ENCODE measurements at places on chromosomes 11 and 22.

- no peak for DNase-seq
- no peaks in the 10 kb centered on the region for H3K36me3 ChIP-seq
- H3K4me1 ChIP-seq: no peaks in the 10 kb centered on the region
- no peaks in the 10 kb centered on the region for H3K27me3 ChIP-seq
These were observed 64.4 kb downstream of the GRAMD1B start for GRCh38 chr11:123494195-123495050.

- peaks cover 13% of the 10 kb centered on the region for H3K4me1 ChIP-seq
- no peak overlapping the region for H3K27ac ChIP-seq
- DNase-seq: no peak
- no peak overlapping the region for H3K4me3 ChIP-seq
- no peaks in the 10 kb centered on the region for H3K27me3 ChIP-seq
These were observed 5.0 kb downstream of the DGKZ start for GRCh38 chr11:46352063-46352841.

- peaks cover 2% of the 10 kb centered on the region for H3K4me1 ChIP-seq
- H3K27ac ChIP-seq: no peak overlapping the region
- H3K36me3 ChIP-seq: no peaks in the 10 kb centered on the region
- H3K4me3 ChIP-seq: no peak overlapping the region
- no peak for DNase-seq
These were observed 86.5 kb upstream of the PPARA start for GRCh38 chr22:46063846-46064227.

GRCh38 chr11:59413646-59414045 is 12.6 kb downstream of the OR5A2 start:
- H3K27ac ChIP-seq: no peak overlapping the region
- H3K4me3 ChIP-seq: no peak overlapping the region
- H3K27me3 ChIP-seq: no peaks in the 10 kb centered on the region
- H3K36me3 ChIP-seq: no peaks in the 10 kb centered on the region
- no peak for DNase-seq

DNA sequence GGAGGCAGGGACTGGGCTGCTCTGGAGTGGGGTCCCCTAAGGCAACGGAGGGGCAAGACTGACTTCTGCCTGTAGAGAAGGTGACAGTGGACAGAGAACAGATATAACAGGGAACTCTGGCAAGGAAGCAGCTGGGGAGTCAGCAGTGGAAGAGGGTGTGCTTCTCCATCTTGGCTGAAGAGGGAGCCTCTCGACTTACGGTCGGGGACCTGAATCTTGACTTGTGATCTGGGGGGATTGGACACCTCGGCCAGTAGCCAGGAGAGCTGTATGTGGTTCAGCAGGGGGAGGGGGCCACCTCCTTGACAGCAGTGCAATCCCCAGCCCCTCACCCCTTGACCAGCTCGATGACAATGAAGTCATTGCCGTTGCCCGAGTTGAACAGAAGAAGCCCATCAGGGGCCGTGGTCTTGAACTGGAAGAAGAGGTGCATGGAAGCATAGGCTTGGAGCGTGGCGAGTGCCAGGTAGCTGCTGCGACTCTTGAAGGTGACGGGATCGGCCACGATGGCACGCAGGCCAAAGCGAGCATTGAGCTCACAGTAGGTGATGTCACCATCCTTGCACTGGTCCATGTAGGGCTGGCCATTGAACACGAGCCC is 60.0 kb downstream of the SLC22A12 start:
- peaks cover 80% of the 10 kb centered on the region for H3K27me3 ChIP-seq
- no peaks in the 10 kb centered on the region for H3K36me3 ChIP-seq
- H3K4me3 ChIP-seq: no peak overlapping the region

- no peaks in the 10 kb centered on the region for H3K27me3 ChIP-seq
- H3K4me3 ChIP-seq: no peak overlapping the region
- H3K36me3 ChIP-seq: no peaks in the 10 kb centered on the region
- H3K27ac ChIP-seq: no peak overlapping the region
- DNase-seq: no peak
- peaks cover 6% of the 10 kb centered on the region for H3K4me1 ChIP-seq
These were observed 37.5 kb upstream of the LYVE1 start for GRCh38 chr11:10605941-10606381.

GRCh38 chr11:86241956-86242535 is 2.5 kb upstream of the EED start:
- H3K27me3 ChIP-seq: no peaks in the 10 kb centered on the region
- no peak for DNase-seq
- peaks cover 14% of the 10 kb centered on the region for H3K4me1 ChIP-seq
- H3K36me3 ChIP-seq: no peaks in the 10 kb centered on the region
- H3K27ac ChIP-seq: no peak overlapping the region
- no peak overlapping the region for H3K4me3 ChIP-seq

DNA sequence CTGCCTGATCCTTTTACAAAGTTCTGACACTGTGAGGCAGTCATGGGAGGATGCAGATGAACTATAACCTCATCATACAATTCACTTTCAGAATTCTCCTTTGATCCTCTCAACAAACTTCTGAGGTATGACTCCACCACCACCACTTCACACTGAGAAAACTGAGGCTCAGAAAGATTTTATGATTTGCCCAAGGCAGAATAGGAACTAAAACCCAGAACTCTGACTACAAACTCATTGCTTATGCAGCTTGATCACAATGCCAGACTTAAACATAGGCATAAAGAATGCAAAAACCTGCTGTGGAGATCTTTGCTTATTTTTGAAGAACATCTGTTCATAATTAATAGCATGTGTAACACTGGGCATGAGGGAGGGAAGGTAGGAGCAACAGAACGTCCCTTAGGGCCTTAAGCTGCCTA is 20.4 kb downstream of the FAM168A start:
- H3K27me3 ChIP-seq: no peaks in the 10 kb centered on the region
- no peaks in the 10 kb centered on the region for H3K36me3 ChIP-seq
- no peak overlapping the region for H3K27ac ChIP-seq
- no peak for DNase-seq
- H3K4me1 ChIP-seq: no peaks in the 10 kb centered on the region

- H3K27me3 ChIP-seq: no peaks in the 10 kb centered on the region
- H3K36me3 ChIP-seq: peaks cover 4% of the 10 kb centered on the region
- H3K4me1 ChIP-seq: peaks cover 26% of the 10 kb centered on the region
- peak overlapping the region; percentile 54 for H3K27ac ChIP-seq
These were observed 2.9 kb downstream of the BCR start for GRCh38 chr22:23183061-23183698.

DNA sequence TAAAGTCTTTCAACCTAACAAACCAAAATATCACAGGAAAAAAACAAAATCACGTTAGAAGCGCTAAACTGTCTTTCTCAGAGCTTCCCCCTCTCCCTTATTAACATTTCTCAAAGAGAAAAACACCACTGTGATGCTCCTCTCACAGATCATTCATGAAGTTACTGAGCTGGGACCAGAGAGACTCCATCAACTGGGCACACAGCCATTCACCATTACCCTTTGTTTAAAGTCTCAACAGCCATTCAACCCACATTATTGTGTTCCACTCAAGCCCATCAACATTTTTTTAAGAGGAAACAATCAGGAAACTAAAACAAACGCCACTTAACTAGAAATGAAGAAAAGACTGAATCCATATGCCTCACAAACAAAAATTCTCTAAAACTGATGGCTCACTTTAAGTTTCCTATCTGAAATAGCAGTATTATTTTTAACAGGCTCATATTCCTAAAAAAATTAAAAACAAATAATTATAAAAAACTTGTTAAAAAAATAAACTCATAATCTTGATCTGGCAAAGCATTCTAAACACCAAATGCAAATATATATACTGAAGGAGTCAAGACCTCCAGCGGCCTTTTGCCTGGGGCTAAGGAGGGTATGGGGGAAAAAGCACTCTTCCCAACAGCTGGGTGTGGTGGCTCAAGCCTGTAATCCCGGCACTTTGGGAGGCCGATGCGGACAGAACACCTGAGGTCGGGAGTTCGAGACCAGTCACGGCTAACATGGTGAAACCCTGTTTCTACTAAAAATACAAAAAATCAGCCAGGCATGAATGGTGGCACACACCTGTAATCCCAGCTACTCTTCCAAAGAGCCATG is 14.0 kb downstream of the CELF1 start:
- H3K4me3 ChIP-seq: no peak overlapping the region
- DNase-seq: no peak
- H3K27me3 ChIP-seq: no peaks in the 10 kb centered on the region
- H3K4me1 ChIP-seq: no peaks in the 10 kb centered on the region
- no peak overlapping the region for H3K27ac ChIP-seq
- H3K36me3 ChIP-seq: no peaks in the 10 kb centered on the region

DNA sequence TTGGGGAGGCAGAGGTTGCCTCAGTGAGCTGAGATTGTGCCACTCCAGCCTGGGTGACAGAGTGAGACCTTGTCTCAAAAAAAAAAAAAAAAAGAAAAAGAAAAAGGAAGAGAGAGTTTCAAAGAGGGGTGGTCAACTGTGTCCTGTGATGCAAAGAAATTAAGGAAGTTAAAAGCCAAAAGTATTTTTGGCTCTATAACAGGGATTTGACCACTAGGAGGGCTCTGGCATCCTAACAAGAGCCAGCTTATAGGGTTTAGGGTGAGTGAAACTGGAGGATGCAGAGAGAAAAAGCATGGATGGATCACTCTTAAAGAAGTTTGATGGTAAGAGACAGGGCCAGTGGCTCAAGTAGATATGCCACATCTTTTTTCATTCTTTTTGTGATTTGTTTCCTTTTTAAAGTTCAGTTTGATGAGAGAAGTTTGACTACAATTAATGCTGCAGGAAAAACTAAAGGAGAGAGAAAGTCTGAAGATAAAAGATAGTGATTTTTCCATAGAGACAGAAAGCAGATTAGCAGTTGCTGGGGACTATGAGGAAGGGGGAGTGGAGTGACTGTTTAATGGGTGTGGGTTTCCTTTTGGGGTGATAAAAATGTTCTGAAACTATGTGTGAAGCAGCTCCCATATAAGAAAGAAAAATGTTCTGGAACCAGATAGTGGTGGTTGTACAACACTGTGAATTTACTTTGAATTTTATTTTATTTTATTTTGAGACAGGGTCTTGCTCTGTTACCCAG is 11.1 kb upstream of the MICAL2 start:
- H3K36me3 ChIP-seq: no peaks in the 10 kb centered on the region
- no peak for DNase-seq
- H3K4me3 ChIP-seq: no peak overlapping the region
- H3K27me3 ChIP-seq: no peaks in the 10 kb centered on the region
- no peak overlapping the region for H3K27ac ChIP-seq

DNA sequence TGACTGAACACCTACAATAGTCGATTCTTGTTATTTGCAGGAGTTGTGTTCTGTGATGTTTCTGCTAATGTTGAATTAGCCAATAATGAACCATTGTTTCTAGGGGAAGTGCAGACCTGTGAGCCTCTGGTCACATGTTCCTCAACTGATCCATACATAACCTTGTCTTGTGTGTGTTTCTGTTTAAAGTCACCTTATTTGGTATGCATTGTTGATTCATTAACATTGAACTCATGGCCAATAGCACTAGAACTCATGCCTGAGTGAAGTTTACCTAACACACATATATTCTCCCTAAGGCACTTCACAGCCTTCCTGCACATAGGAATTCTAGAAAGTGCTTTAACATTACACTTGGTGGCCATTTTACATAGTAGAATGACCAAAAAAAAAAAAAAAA is 271.8 kb upstream of the PLET1 start:
- no peaks in the 10 kb centered on the region for H3K27me3 ChIP-seq
- DNase-seq: no peak
- H3K36me3 ChIP-seq: no peaks in the 10 kb centered on the region

- DNase-seq: no peak
- no peak overlapping the region for H3K4me3 ChIP-seq
- H3K27ac ChIP-seq: no peak overlapping the region
- H3K36me3 ChIP-seq: no peaks in the 10 kb centered on the region
- peaks cover 95% of the 10 kb centered on the region for H3K27me3 ChIP-seq
These were observed 35.1 kb downstream of the FBLN1 start for GRCh38 chr22:45537734-45538181.

GRCh38 chr11:2089536-2090165 is 49.5 kb downstream of the IGF2 start:
- no peaks in the 10 kb centered on the region for H3K4me1 ChIP-seq
- DNase-seq: peak; percentile 10
- no peaks in the 10 kb centered on the region for H3K36me3 ChIP-seq
- H3K4me3 ChIP-seq: no peak overlapping the region

GRCh38 chr11:77092382-77092781 is 10.3 kb upstream of the OMP start:
- no peak overlapping the region for H3K4me3 ChIP-seq
- no peaks in the 10 kb centered on the region for H3K36me3 ChIP-seq
- no peak for DNase-seq
- H3K27ac ChIP-seq: no peak overlapping the region
- H3K4me1 ChIP-seq: peaks cover 18% of the 10 kb centered on the region
- no peaks in the 10 kb centered on the region for H3K27me3 ChIP-seq

DNA sequence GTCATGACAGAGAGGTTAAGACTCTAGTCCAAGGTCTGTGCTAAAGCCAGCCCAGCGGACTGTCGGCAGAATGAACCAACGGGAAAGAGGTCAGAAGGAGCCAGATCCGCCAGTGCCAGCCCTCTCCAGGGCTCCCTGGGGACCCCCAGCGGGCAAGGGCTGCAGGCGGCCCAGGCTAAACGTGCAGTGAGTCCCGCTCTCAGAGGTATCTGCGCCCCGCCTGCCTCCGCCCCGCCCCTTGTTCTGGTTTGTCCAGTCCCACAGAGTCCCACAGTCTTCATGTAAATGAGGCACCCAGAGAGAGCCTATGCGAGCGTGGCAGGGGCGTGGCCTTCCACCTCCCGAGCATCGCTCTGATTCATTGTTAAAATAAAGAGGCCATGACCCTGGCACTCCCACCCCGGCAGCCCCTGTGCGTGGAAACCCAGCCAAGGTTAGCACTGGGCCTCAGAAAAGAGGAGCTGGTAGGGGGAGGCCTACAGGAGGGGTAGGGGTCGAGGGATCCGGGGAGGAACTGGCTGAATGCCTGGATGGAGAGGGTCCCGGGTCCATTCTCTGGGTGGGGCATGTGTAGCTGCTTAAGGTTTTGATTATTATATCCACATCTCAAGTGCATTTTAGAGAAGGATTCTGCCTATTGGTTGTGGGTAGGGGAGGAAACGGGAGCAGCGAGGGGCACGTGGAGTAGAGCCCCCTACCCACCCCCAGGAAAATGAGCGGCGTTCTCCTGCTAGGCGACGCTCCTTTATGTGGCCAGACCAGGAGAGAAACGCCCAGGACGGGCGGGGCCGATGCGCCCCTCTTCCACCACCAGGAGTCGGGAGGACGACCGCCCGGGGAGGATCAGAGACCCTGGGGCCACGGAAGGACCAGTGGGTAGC is at the start of gene TRIOBP:
TRIOBP (plus strand) TSS at position 392 of the 881 bp plus-strand sequence. CDS start 4,318 bp downstream, outside the sequence.
- H3K4me1 ChIP-seq: no peaks in the 10 kb centered on the region
- peak within 1 kb of the TSS; percentile 9 for H3K4me3 ChIP-seq

DNA sequence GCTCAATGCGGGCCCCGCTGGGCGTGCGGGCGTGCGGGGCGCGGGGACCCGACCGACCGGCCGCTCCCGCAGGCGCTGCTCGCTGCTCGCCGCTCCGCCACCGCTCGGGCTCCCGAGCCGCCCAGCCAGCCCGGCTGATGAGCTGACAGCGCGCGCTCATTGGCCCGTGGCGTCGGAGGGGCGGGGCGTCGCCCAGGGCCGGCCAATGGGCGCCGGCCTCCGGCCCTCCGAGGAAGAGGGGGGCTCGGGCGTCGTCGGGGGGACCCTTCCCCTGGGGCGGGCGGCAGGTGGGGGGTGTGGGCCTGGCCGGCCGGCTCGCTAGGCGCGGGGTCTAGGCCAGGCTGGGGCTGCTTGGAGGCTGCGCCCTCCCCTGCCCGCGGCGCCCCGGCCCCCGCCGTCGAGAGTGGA is at the start of gene SCUBE1:
SCUBE1 (minus strand) TSS at position 111 of the 408 bp plus-strand sequence. CDS start 111 bp downstream, outside the sequence.
- no peaks in the 10 kb centered on the region for H3K36me3 ChIP-seq
- H3K27ac ChIP-seq: no peak within 1 kb of the TSS
- no peak within 1 kb of the TSS for H3K4me3 ChIP-seq
